ENCODE measurements at places on chromosomes 6 and 20. TPM values are rescaled to one million over a fixed set of nuclear protein-coding genes. Genes with fewer than 3 reads are reported as not detected.

Gene COL9A3
- 50.6 TPM for total RNA-seq

Gene C6orf163
- total RNA-seq: 17.4 TPM

DNA sequence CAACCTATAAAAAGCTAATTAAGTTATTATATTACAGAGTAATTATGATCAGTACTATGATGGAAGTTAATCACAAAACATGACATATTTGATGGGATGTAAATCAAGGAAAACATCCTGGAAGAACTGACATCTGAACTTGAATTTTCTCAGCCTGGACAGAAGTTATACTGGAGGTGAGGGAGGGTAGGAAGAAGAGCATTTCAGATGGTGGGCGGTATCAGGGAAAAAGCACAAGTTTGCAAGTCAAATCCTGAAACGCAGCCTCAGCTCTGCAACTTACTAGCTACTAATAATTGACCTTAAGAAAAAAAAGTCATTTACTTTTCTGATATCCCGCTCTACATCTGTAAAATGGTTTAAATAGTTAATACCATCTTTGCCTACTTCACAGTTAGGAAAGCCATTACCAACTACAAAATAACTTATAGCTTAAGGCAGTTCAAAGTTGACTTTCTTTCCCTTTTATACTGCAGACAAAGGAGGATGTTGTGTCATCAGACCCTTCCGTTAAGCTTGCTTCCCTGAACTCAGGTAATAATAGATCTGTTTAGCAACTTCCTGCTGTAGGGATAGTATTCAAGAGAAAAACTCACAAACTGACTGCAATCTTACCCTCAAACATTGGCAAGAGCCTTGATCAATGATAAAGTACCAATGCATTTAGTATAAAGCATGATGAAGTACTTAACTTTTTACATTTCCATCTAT is 21.0 kb downstream of the NOL7 start:
- no peaks in the 10 kb centered on the region for H3K36me3 ChIP-seq
- no peaks in the 10 kb centered on the region for H3K4me1 ChIP-seq
- DNase-seq: no peak
- H3K4me3 ChIP-seq: no peak overlapping the region

Gene PDYN
- 4.2 TPM for total RNA-seq

Gene NEURL2
- 9.1 TPM for total RNA-seq

DNA sequence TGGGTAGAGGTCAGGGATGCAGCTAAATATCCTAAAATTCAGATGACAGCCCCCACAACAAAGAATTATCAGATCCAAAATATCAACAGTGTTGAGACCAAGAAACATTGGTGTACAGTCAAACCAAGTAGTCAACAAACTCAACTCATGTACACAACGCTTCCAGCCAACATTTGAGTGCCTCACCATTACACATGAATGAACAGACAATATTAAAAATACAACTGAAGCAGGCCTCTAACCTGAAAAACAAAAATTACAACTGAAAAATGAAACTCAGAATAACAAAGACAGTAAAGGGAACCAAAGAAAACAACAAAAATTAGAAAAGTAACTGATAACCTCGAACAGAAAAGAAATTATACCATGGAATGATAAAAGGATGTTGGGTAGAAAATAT is 46.2 kb downstream of the HACE1 start:
- H3K4me1 ChIP-seq: no peaks in the 10 kb centered on the region
- H3K4me3 ChIP-seq: no peak overlapping the region
- no peaks in the 10 kb centered on the region for H3K36me3 ChIP-seq
- no peak overlapping the region for H3K27ac ChIP-seq
- no peaks in the 10 kb centered on the region for H3K27me3 ChIP-seq

Measured in testis (tissue), 5 donors.